Transverse colon (tissue), 4 donors: ENCODE measurements at places on chromosomes 5 and 9.

DNA sequence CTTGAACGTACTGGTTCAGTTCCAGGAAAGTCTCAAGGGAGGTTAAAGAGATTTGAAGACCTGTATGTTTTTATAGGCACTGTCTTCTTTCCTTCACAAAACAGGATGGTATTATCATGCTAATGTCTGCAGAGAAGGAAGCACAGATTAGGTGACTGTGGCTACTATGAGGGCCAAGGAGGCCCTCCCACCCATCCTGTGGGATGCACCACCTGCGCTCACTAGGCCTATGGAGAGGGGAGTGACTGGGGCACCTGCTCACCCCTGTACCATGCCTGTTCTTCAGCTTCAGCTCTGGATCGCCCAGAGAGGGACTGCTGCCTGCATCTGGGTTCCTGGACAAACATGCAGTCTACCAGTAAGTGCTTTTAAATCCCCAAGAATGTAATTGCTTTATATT lies 469.4 kb downstream of the CCDC171 start:
- no peak for DNase-seq

GRCh38 chr9:114124666-114125475 lies 25.8 kb upstream of the KIF12 start:
- no peak for DNase-seq

- DNase-seq, result no peak
These were observed 101.5 kb upstream of the ZNF462 start for GRCh38 chr9:106761493-106761892.

GRCh38 chr9:97907046-97907445 lies 15.3 kb downstream of the TRMO start:
- no peak for DNase-seq

- no peak for DNase-seq
These were observed 3.3 kb downstream of the ANKRD33B start for GRCh38 chr5:10567121-10567591.

GRCh38 chr5:95895771-95896170 lies 65.9 kb downstream of the ELL2 start:
- no peak for DNase-seq

- DNase-seq, result no peak
These were observed 71.3 kb downstream of the SH3TC2 start for GRCh38 chr5:148991566-148991965.

GRCh38 chr9:111037708-111038330 lies 451 bp downstream of the LPAR1 start:
- peak; percentile 42 for DNase-seq
